Ovary (tissue), 10 donors: ENCODE measurements at places on chromosomes 3 and 15. TPM values are rescaled to one million over a fixed set of nuclear protein-coding genes. Genes with fewer than 3 reads are reported as not detected.

PP2D1 gene
- not detected for polyA plus RNA-seq

WWTR1 gene
- 87.4 TPM for polyA plus RNA-seq

SH2D7 gene
- not detected for polyA plus RNA-seq

GATA2 gene
- polyA plus RNA-seq: 5.1 TPM

SKOR1 gene
- 0.05 TPM for polyA plus RNA-seq

ZSCAN29 gene
- 10.1 TPM for polyA plus RNA-seq

MAGI1 gene
- 14.7 TPM for polyA plus RNA-seq

MBD4 gene
- 19.5 TPM for polyA plus RNA-seq

LSMEM2 gene
- 0.60 TPM for polyA plus RNA-seq

ITIH1 gene
- polyA plus RNA-seq: 0.45 TPM

CCR8 gene
- not detected for polyA plus RNA-seq

C2CD4B gene
- polyA plus RNA-seq: 0.44 TPM

SV2B gene
- polyA plus RNA-seq: 0.10 TPM

SCN5A gene
- 0.67 TPM for polyA plus RNA-seq

GP5 gene
- 0.46 TPM for polyA plus RNA-seq

DNAJA4 gene
- polyA plus RNA-seq: 7.3 TPM

EFCAB12 gene
- 0.53 TPM for polyA plus RNA-seq

GOLGA6A gene
- not detected for polyA plus RNA-seq

HRG gene
- polyA plus RNA-seq: not detected

ZNF80 gene
- 0.02 TPM for polyA plus RNA-seq

CFAP91 gene
- 7.3 TPM for polyA plus RNA-seq

IQCF5 gene
- not detected for polyA plus RNA-seq

ACTL6A gene
- 35.7 TPM for polyA plus RNA-seq

ANKRD34C gene
- polyA plus RNA-seq: 0.20 TPM

ECE2 gene
- 0.43 TPM for polyA plus RNA-seq

GPR62 gene
- polyA plus RNA-seq: 0.22 TPM

HTD2 gene
- polyA plus RNA-seq: 11.3 TPM

COL6A6 gene
- polyA plus RNA-seq: 1.0 TPM

SYNM gene
- polyA plus RNA-seq: 40.9 TPM

PLSCR2 gene
- polyA plus RNA-seq: not detected

PIERCE2 gene
- polyA plus RNA-seq: 1.5 TPM

ZNF660 gene
- 4.5 TPM for polyA plus RNA-seq

GOLGA6L10 gene
- polyA plus RNA-seq: 1.7 TPM

CLSTN2 gene
- 28.9 TPM for polyA plus RNA-seq

ARPIN gene
- 17.0 TPM for polyA plus RNA-seq

PLA2G4D gene
- not detected for polyA plus RNA-seq

RAB7A gene
- polyA plus RNA-seq: 320 TPM

ZPLD1 gene
- 0.20 TPM for polyA plus RNA-seq

SNX22 gene
- 0.07 TPM for polyA plus RNA-seq

MYLK gene
- polyA plus RNA-seq: 167 TPM

NANOGP8 gene
- 0.33 TPM for polyA plus RNA-seq

SLC12A8 gene
- 11.0 TPM for polyA plus RNA-seq

GOLGA8T gene
- polyA plus RNA-seq: not detected

AGTR1 gene
- 21.7 TPM for polyA plus RNA-seq

DNASE1L3 gene
- polyA plus RNA-seq: 0.61 TPM

OSTN gene
- 0.27 TPM for polyA plus RNA-seq

ACP3 gene
- 8.5 TPM for polyA plus RNA-seq

TRPM1 gene
- polyA plus RNA-seq: not detected

CADM2 gene
- polyA plus RNA-seq: 0.93 TPM

TIGIT gene
- polyA plus RNA-seq: 1.00 TPM

RASGRP1 gene
- polyA plus RNA-seq: 1.1 TPM

KCTD6 gene
- polyA plus RNA-seq: 11.7 TPM
